CD14-positive monocyte (primary cell): ENCODE measurements at places on chromosomes 2 and 18.

DNA sequence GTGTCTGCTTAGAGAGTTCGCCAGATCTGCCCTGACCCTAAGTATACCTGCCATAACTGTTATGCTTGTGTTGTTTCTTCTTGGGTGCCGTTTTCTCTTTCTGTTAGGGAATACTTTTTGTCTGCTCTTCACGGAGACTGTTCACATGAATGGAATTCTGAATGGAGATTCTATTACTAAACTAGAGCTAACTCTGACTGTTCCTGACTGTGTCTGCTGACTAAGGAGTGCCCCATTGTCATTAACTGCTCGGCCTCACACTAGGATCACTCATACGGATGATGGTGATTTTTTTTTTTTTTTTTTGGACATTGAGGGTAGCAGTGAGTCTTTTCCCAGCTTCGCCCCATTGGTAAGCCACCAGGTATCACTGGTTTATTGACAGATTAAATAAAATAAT is 104.8 kb upstream of the SLC8A1 start:
- DNase-seq = no peak

GRCh38 chr2:26018184-26019055 is 15.5 kb upstream of the RAB10 start:
- DNase-seq = peak; percentile 90

DNA sequence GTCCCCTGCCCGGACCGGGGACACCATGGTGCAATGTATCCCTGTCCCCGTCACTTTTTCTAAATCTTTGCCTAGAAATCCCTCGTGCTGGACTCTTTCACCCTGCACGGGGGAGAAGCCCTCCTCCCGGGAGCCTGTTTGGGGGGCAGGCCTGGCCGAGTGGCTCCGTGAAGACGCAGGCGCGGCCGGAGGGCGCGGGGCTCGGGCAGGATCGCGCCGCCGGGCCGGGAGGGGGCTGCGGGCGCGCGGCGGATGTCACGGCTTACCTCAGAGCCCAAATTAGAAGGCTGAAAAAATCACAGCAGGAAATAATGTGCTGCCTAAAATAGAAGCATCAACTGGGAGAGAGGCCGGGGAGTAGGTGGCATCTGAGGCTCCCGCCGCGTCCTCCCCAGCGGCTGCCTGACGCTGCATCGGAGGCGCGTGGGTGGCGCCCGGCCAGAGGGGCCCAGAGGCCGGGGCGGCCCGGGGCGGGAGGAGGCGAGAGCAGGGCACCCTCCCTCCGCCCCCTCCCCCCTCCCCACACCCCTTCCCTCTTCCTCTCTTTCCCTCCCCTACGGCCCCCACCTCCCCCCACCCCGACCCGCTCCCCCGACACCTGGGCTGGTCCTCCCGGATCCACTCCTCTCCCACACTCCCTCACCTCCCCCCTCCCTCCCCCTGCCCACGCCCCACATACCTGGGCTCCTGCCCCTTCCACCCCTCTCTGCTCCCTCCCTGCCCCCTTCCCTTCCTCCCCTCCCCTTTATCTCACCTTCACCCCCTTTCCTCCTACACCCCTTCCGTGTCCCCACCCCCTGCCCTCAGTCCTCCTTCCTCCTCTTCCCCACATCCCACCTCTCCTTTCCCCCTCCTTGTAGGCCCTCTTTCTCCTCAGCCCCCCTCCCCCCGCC is 51.9 kb downstream of the SLC4A1AP start:
- no peak for DNase-seq

GRCh38 chr2:217789736-217790181 is 213.0 kb downstream of the TNS1 start:
- DNase-seq = peak; percentile 27

- no peak for DNase-seq
Observed at GRCh38 chr2:40546439-40547191, 94.7 kb upstream of the SLC8A1 start.

DNA sequence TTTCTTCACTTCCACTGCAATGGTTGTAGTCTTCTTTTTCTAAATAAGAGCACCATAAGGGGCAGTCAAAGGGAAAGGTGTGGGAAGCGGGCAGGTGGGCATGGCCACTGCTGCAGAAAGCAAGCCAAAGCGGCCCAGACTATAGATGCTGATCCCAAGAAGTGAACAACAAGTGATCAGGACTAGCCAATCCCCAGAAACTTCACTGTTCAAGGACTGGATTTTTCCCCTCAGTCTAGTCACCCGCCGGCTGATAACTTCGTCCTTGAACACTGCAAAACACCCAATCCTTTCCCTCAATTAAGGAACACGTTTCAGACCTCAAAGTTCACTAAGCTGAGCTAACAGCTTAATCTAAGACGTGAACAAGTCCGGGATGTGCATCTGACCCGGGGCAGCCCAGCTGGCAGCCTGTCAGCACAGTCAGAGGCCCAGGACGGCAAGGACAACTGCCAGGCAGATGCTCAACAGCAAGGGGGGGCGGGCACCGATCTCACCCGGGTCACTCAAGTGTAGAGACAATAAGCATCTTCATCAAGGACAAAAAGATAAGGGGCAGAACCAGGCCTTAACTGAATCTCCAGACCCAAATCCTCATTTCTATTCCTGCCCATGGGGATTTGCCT is 59.8 kb downstream of the HDLBP start:
- DNase-seq = no peak

- DNase-seq = no peak
Observed at GRCh38 chr2:95041824-95042442, 16.4 kb downstream of the MAL start.

- peak; percentile 62 for DNase-seq
Observed at GRCh38 chr18:22282311-22283115, 113.1 kb downstream of the GATA6 start.

- no peak for DNase-seq
Observed at GRCh38 chr2:39275016-39275415, 31.2 kb upstream of the CDKL4 start.

- no peak for DNase-seq
Observed at GRCh38 chr2:84899304-84900204, 5.9 kb upstream of the TMSB10 start.

GRCh38 chr2:9806298-9806610 is 37.0 kb upstream of the TAF1B start:
- no peak for DNase-seq

GRCh38 chr2:215238485-215239098 is 73.3 kb upstream of the ATIC start:
- no peak for DNase-seq

- DNase-seq = no peak
Observed at GRCh38 chr2:29729932-29730331, 191.5 kb downstream of the ALK start.

GRCh38 chr2:221752781-221753180 is 180.7 kb upstream of the EPHA4 start:
- no peak for DNase-seq

DNA sequence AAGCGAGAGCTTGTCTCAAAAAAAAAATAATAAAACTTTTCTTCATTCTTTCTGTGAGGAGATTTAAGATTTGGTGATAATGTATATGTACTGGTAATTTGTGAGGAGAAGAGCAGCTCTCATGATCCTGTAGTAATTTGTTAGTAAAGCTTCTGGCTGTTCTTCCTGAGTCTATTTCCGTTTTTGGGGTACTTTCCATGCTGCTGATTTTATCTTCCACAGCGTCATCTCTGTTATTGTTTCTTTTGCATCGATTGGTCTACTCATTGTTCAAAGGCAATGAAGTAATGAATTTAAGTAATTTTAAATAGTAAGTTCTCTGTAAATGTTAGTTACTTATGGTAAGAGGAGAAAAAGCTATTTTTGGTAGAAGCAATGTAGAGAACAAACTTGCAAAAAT is 12.0 kb downstream of the NDUFAF7 start:
- no peak for DNase-seq

DNA sequence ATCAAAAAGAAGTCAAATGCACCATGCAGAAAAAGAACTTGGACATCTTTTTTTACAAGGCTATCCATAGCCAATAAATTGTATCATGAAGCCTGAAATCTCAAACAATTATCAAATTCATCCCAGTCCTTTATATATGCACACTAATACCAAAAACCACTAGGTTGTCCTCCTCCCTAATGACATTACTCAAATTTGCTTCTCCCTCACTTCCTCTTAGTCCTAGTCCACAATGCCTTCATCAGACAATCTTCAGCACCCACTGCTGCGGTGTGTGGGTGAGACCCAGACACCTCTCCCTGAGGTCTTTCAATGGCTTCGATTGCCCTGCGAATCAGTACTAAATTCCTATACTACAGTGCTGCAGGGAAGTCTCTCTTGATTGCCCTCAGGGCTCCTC is 58.1 kb downstream of the CLASP1 start:
- no peak for DNase-seq

- DNase-seq = no peak
Observed at GRCh38 chr18:80228051-80228848, 19.1 kb downstream of the PARD6G start.

DNA sequence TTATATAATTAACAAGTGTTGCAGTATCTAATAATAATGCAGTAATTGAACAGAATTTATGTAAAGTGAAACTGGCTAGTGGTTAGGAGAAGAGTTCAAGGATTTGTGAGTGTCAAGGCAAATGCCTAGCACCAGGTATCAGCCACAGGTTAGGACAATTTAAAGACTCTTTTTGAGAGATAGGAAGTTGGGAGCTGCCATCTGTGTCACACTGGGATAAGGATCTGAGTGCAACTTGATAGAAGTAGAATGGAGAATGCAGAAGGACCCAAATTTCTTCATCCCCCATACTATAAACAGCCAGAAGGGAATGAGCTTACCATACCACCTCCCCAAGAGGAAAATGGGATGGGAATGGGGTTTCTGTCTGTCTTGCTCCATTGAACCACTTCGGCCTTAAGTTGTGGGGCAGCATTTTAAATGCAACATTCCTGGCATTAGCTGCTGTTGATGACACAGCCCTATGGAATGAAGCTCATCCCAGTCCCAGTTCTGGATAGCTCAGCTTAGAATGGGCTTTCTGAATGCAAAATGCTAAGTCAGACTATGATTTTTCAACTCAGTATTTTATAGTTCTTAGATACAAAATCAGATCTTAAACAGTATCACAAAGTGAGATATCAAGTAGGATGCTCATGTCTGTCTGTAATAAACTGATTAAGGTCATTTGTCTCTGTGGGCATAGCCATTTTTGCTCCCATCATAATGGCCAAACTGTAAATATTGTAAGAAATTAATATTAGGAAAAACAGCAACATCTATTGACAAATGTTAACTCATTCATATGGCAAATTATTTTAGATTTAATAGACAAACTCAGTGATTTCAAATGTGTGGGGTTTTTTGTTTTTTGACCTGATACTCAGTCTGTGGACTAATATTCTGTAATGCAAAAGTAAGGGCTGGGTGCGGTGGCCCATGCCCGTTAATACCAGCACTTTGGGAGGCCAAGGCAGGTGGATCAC is 44.0 kb downstream of the GPR155 start:
- DNase-seq = no peak

- DNase-seq = no peak
Observed at GRCh38 chr2:647003-647560, 30.1 kb downstream of the TMEM18 start.

DNA sequence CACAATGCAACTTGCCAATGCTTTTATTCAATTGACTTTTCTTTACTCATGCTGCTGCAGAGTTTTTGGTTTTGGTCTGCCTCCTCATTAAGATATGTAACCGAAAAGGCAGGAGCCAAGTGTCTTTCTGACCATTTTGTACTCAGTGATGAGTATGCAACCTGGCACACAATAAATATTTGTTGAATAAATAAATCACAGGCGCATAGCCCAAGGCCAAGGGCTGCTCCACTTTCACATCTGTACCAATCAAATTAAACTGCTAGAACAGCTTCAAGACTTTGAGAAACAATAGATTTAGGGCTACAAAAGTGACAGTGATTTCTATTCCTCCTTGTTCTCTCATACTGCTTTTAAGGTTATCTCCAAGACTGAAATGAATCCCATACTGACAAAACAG is 828.2 kb downstream of the RNF144A start:
- no peak for DNase-seq

GRCh38 chr2:127768775-127769479 is 42.0 kb downstream of the WDR33 start:
- DNase-seq = no peak

GRCh38 chr2:186683341-186683740 is 10.5 kb upstream of the FAM171B start:
- DNase-seq = no peak

- DNase-seq = no peak
Observed at GRCh38 chr2:146481629-146482028, 1363.2 kb upstream of the ACVR2A start.

- DNase-seq = no peak
Observed at GRCh38 chr18:22186484-22186971, 17.1 kb downstream of the GATA6 start.

GRCh38 chr2:112520234-112520783 is 22.0 kb upstream of the POLR1B start:
- DNase-seq = no peak

DNA sequence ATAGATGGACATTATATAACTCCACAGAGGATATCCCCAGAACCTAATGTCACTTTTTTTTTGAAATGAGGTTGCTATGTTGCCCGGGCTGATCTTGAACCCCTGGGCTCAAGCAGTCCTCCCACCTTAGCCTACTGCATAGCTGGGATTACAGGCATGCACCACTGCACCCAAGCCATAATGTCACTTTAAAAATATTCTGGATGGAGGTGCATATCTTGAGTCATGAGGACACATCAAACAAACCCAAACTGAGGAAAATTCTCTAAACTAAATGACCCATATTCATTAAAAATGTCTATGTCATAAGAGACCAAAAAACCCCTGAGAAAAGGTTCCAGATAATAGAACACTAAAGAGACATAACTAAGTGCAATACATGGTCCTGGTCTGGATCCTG is 36.3 kb downstream of the OSGEPL1 start:
- DNase-seq = no peak

DNA sequence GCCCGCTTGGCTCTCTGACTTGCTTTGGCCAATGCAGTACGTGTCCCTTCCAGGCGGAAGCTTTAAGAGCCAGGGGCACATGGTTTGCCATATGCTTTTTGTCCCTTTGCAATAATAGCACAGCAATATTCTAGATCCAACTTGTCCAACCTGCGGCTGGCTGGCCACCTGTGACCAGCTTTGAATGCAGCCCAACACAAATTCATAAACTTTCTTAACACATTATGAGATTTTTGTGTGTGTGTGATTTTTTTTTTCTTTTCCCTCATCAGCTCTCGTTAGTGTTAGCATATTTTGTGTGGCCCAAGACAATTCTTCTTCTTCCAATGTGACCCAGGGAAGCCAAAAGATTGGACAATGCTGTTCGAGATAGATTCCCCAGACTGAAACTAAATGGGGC is 119.3 kb upstream of the SIX3 start:
- no peak for DNase-seq

DNA sequence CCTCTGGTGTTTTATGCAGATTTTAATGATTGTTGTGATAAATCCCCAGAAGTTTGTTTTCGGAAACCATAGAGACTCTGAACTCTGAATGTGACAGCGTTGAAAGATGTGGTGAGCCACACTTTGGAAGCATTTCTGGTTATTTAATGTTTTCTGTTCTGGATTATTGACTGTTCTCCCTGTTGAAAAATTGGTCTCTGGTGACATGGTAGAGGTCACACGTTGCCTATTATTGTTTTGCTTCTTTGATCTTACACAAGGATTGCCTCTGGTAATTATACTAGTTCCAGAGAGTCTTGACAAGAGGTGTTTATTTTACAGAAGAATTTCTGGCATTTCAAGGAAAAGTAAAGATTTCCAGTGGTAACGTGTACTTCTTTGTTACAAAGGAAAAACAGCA is 127.1 kb downstream of the GREB1L start:
- DNase-seq = no peak

- no peak for DNase-seq
Observed at GRCh38 chr18:627231-627630, 30.2 kb upstream of the TYMS start.
